Activated CD8-positive, alpha-beta T cell treated with anti-CD3 and anti-CD28 coated beads for 36 hours (primary cell): ENCODE measurements at places on chromosomes 6 and 20.
A peak's percentile ranks its signal among the peaks of the same experiment; 100 is the strongest.

DNA sequence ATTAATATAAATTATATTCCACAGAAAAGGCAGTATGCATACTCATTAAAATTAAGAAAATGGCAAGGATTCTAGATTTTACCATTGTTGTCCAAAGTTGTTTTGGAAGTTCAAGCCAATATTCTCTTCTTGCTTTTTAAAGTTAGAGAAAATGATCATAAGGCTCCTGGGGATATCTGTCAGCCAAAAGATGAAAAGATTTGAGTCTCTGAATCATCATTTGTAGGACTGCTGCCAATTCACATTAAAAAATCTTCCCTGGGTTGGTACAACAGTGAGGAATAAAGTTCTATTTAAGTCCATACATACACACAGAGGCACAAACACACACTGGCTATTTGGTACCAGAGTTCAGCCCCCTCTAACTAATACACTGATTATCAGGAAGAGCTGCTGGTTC, 620.1 kb downstream of the COL12A1 start:
- no peak for DNase-seq

GRCh38 chr20:40511478-40511877, 177.6 kb downstream of the MAFB start:
- no peak for DNase-seq

DNA sequence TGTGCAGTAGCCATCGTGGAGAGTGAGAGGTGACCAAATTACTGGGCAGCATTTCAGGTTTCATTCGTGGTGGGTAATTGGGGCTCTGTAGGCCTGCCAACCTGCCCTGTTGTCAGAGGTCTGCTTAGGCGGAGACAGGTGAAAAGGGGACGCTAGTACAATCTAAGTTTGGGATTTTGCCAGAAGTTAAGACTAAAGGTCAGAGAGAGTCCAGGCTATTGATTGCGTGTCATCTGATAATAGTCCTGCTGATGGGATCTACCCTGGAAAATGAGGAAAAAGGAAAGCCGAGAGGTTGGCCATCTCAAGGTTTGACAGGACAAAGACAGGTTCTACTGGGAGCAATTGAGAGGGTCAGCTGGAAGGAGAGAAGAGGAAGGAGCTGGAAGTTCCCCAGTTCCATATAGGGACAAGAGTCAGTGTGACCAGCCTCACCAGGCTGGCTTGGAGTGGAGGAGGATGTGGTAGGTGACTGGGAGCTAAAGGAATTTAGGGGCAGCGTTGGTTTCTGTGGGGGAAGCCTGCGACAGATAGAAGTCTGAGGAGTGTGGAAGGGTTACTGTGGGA, 10.9 kb downstream of the ARFGEF2 start:
- no peak for DNase-seq

GRCh38 chr6:30515106-30515505, 25.8 kb downstream of the HLA-E start:
- DNase-seq, result no peak

DNA sequence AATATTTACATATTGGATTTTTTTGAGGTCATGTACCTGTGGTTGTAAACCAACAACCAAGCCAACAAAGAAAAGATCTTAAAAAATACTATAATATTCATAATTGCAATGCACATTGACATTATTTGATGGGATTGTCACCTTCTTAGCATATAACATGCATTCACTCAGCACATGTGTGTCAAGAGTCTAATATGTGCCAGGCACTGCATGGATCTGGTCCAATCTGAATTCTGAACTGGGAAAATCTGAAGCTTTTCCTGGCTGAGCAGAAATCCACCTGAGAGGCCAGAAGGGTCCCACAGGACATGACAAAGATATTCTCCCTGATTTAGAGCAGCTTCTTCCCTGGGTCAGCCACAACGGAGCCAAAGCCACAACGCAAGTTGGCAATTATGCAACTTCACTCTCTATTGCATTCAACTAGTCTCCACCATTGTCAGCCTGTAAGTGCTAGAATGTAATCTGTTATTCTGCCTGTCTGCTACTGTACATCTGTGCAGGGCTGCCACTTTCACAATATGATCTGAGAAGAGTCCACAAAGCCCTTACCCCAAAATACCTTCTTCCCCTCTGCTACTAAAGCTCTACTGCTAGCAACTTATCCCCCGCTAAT, 17.0 kb upstream of the DDO start:
- no peak for DNase-seq

DNA sequence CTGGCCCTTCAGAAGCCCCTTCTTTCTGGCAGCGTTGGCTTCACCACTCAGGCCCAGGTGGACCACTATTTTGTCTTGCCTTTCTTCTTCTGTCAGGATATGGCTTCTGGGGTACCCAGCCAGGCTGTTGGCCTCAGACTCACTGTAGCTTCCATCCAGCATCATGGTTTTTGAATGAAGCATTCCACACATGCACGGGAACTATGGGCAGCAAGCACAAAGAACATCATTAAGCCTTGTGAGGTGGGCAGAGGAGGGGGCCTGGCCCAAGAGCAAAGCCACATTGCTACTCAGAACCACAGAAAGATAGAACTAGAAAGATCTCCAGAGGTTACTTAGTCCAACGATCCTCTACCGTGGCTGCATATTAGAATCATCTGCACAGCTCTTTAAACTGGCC, 40.6 kb upstream of the GABRR1 start:
- no peak for DNase-seq

DNA sequence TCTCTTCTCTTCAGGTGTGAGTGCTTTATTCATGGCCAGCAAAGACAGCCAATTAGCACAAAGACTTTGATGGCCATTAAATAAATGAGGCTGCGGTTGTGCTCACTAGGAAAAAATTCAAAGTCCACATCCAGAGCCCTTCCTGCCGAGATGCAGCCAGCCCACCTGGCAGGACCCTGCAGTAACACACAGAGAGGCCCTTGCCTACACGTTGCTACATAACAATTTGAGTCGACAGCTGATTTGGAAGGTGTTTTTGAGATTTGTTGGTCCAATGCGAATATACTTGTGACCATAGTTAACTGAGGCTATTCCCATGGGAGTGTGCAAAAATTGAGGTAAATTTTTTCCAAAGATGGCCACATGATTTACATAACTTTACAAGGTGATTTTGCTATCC, 605.4 kb upstream of the HTR1E start:
- no peak for DNase-seq

- peak; percentile 8 for DNase-seq
These were observed 86.8 kb downstream of the ZFP64 start for GRCh38 chr20:52104546-52105441.

DNA sequence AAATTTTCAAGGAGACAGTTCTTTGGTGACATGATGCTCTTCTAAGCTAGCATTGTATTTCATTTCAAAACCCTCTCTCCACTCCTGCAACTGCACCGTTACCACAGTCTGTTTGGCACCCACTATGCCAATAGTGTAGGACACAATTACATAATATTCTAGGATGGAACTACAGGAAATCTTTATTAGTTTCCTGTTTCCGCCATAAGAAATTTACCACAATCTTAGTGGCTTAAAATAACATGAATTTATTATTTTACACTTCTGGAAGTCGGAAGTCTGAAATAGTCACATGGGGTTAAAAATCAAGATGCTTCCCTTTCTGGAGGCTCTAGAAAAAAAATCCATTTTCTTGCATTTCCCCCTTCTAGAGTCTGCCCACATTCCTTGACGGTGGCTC, 733.1 kb downstream of the HDGFL1 start:
- no peak for DNase-seq

GRCh38 chr6:163648868-163649267, 234.3 kb downstream of the QKI start:
- DNase-seq, result no peak

GRCh38 chr6:137297887-137298286, 78.7 kb upstream of the IFNGR1 start:
- no peak for DNase-seq

DNA sequence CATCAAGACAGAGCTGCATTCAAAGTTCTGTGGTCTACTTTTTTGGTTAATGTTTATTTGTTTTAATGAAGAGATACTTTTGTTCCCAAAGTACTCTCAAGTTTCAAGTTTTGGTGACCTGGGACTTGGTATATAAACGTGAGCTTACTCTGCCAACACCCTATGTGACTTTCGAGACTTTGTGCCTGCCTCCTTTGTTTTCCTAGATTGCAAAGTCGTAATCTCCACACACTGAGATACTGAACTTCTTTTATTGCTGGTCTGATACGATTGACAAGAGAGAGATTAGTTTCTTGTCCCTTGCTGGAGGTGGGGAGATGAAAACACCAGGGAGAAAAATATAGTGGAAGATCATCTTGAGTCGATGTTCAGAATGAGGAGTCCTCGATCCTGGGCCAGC, 27.9 kb downstream of the PCNA start:
- no peak for DNase-seq

- no peak for DNase-seq
These were observed 36.0 kb downstream of the HUS1B start for GRCh38 chr6:620950-621349.

DNA sequence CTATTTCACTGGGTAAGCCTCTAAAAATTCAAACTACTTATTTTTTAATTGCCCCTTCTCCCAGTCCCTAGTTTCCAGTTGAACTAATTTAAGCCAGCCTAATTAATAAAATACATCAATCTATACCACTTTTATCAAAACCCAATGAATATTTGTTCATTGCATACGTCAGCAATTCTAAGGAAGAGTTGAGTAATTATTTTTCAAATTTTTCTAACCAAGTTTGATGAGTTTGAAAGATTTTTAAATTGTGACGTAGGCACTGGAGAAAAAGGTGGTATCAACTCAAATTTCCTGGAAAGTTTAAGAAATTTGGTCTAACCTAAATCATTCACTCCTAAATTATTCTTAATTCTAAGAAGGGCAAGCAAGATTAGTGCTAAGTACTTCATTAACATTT, 35.7 kb downstream of the COL21A1 start:
- no peak for DNase-seq

GRCh38 chr6:166662690-166663089, 35.6 kb upstream of the RPS6KA2 start:
- no peak for DNase-seq

GRCh38 chr20:59175861-59176260, 12.2 kb downstream of the ZNF831 start:
- DNase-seq, result no peak

DNA sequence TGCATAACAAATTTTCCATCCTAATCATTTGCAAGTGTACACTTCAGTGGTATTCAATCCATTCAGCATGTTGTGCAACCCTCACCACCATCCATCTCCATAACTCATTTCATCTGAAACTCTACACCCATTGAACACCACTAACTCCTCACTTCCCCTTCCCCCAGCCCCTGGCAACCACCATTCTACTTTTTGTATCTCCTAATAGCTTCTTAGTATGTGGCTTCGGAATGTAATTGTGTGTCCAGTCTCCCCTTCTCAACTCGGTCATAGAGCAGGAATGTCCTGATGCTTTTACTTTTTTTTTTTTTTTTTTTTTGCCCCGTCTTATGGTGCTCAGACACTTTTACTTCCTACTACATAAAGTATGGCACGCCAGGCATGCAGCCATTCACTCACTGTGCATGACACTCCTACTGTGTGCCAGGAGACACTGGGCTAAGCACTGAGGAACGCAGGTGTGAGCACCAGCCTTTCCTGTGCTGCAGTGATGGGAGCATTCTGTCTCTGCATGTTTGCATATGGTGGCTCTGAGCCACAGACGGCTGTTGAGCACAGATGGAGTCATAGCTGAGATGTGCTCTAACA, 15.3 kb downstream of the HCK start:
- DNase-seq, result no peak

- DNase-seq, result peak; percentile 54
These were observed 6.0 kb downstream of the TLDC2 start for GRCh38 chr20:36881888-36882287.

DNA sequence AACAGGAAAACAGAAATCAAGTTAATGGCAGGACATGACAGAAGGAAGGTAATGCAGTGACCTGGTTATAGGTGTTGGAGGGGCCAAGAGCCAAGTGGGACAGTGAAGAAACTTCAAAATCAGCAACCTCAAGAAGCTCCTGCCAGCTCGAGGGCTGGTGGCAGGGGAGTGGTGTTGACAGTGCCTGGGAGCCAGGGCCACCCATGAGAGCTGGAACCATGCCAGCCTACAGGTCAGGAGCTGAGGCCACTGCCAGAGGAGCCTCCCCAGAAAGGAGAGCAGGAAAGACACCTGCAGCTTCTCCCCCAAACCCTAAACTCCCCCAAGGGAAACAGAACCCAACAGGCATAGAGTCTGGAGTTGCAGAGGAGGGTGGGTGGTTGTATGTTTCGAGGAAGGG, 262.1 kb downstream of the LRFN2 start:
- DNase-seq, result no peak

- no peak for DNase-seq
These were observed 9.4 kb upstream of the RAB44 start for GRCh38 chr6:36688063-36688738.

DNA sequence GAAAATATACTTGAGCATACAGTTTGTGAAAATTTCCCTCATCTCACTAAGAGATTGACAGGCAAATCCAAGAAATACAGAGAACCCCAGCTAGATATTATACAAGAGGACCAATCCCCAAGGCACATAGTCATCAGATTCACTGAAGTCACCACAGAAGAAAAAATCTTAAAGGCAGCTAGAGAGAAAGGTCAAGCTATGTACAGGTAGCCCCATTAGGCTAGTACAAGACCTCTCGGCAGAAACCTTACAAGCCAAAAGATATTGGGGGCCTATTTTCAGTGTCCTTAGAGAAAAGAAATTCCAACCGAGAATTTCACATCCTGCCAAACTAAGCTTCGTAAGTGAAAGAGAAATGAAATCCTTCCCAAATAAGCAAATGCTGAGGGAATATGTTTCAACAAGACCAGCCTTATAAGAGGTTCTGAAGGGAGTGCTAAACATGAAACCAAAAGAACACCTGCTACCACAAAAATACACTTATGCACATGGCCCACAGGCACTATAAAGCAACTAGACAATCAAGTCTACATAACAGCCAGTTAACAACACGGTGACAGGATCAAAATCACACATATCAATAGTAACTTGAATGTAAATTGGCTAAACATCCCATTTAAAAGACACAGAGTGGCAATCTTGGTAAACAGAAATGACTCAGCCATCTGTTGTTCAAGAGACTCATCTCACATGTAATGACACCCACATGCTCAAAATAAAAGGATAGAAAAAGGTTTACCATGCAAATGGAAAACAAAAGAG, 96.3 kb downstream of the FHL5 start:
- no peak for DNase-seq

GRCh38 chr6:5357486-5357885, 96.2 kb downstream of the FARS2 start:
- DNase-seq, result no peak

- DNase-seq, result no peak
These were observed 8.4 kb downstream of the PI3 start for GRCh38 chr20:45183084-45183483.

DNA sequence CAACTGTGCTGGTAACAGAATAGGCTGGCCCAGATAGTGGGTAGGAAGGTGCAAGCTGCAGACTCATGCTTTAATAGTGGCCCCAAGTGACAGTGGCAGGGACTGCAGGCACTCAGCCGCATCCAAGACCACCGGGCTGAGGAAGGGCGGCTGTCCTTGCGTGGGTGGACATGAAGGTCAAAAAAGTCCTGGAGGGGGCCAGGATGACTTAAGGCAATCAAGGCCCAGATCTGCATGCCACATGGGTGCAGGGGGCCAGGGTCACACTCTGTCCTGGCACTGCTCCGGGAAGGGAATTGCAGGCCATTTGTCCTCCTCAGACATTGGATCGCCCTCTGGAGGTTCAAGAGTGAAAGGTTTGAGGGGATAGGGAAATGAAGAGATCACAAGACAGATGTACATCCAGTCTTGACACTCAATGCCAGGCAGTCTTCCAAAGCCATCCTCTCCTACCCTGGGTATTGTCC, 10.4 kb upstream of the VNN2 start:
- peak; percentile 61 for DNase-seq
